ENCODE measurements at places on chromosomes 2 and 18.

DNA sequence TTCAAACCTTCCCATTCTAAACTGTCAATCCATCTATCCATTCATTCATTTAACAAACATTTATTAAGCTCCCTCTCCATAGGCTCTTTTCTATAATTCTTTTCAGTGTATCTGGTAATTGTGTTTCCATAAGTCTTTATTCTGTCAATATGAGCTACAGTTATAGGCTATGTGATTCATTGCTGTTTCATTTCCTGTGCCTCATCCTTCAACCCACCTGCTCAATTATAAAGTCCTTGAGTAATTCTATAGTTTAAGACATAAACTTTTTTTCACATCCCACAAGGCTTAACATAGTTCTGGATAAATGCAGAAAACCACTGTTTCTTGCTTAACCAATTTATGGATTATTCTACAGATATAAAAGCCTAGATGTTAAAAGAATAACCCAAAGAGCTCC lies 84.2 kb upstream of the PIK3C3 start:
- no peak for DNase-seq

DNA sequence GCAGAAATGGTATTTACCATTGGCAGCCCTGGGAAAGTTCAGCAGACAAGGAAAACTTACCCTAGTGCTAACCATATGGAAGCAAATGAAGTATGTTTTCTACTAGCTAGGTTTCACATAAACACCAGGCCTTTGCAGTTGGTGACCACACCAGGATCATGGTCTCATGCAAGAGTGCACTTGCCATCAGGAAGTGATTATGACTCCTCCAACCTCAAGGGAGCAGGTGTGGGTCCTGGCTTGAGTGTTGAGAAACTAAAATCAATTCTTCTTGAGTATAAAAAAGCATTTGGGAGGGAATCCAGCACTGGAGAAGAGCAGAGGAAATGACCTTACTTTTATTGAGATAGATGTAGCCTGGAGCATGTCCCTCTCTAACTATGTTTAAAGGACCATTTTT lies 56.8 kb upstream of the SPAG16 start:
- no peak for DNase-seq

- DNase-seq, result peak; percentile 32
These were observed 163.8 kb downstream of the WDPCP start for GRCh38 chr2:63424329-63425078.

DNA sequence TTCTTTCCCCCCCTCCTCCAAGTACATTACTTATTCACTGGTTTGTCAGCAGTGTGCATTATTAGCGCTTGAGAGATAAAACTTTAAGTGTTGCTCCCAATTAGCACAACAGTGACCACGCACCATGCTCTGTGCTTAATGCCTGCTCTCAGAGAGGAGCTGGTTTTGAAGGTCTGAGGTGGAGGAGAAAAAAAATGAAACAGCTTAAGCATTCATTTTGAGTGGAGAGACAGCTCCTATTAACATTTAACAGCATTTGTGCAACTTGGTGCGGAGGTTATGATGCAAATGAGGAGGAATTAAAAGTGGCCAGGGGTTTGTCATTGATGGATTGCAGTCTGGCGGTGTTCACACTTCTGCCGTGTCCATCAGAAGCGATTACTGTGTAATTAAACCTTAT lies 141.8 kb downstream of the FIGN start:
- no peak for DNase-seq

DNA sequence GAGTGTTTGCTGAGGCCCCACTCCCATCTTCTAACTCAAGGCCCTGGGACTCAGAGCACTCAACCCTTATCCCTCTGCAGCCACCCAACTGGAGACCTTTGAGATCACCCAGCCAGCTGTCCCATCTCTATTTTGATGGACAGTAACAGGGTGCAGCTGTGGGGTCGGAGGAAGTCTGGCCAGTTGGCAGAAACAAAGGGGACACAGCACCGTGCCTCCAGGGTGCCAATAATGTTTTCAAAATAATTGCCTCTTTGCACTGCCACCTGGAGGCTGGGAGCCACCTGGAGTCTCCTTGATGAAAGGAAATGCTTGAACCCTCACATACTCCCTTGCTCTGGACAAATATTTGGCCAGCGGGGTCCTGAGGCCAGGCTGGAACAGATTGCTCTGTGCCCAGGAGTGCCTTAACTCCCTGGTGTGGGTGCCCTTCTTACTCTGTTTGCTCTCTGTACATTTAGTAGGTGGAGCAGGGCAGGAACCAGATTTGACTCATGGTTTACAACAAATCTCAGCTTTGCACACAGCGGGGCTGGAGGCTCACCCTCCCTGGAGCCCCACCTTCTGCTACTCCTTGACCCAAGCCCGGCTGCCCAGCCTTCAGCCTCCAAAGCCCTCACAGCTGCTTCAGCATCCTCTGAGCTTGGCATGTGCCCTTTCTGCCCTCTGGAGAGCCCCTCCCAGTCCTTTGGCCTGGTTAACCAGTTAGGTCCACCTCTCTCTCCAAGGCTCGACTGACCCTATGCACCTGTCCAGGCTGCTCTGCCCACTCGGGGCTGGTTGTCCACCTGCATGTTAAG lies 17.2 kb downstream of the MAL start:
- DNase-seq, result no peak

DNA sequence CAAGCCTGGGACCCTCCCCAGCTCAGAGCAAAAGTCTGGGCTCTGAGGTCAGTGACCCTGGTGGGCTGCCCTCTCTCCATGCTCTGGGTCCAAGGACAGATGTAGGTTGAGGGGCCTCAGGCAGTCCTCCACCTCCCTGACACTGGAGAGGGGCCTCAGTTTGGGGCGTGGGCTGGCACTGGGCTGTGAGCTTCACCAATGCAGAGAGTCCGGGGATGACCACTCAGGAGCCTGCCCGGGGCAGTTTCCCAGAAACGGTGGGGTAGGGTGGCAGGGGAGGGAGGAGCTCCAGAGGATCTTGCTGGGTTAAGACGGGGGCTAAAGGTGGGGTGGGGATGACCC lies 40.5 kb upstream of the SMAD7 start:
- DNase-seq, result no peak

DNA sequence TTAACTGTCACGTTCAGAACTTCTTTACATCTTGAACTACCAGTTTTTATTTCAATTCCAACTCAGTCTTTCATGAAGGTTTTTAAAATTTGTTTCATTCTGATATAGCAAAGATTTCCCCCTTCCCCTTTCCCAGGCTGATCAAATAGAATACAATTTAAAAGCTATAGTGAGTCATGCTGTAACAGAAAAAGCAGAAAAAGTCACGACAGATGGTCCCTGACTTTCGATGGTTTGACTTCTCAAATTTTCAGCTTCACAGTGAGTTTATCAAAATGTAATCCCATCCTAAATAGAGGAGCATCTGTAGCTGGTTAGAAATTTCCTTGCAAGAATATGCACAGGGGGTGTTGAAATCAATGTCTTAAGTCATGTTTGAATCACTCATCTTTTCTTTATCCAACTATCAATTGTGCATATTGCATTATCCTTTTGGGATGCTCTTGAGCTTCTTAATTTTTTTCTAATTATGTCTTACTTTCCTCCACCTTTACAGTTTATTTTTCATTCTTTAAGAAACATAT lies 500.3 kb downstream of the LRP1B start:
- DNase-seq, result no peak

GRCh38 chr2:142536966-142537365 lies 340.5 kb upstream of the KYNU start:
- no peak for DNase-seq

DNA sequence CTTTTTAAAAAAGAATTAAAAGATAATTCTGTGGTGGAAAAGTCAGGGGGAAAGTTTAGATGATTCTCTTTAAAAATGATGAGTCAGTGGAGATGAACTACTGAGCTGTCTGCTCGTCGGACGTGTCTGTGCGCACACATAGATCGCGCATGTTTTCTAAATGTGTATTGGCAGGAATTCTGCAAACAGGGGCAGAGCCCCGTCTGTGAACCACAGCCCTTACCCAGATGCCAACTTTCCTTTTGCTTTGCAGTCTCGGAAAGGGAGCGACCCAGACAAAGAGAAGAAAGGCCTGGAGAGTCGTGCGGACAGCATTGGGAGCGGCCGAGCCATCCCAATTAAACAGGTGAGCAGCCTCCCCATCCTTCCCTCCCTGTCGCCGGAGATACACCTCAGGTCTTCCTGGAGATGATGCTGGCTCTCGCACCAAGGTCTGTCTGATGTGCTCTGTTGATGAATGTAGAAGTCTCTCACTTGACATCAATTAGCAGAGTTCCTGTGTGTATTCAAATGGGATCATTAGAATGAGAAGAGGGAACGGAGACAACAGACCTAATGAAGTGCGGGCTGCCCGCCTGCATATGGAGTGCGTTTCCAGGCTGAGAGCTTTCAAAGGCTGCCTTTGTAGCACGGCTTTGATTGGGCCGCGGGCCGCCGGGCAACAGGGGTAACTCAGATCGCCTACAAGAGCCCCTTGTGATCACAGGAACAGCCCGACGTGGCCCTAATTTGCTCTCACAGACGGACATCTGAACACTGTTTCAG lies 313.3 kb downstream of the AGAP1 start:
- DNase-seq, result no peak

- DNase-seq, result no peak
These were observed 129.1 kb downstream of the DDX1 start for GRCh38 chr2:15720561-15721307.

DNA sequence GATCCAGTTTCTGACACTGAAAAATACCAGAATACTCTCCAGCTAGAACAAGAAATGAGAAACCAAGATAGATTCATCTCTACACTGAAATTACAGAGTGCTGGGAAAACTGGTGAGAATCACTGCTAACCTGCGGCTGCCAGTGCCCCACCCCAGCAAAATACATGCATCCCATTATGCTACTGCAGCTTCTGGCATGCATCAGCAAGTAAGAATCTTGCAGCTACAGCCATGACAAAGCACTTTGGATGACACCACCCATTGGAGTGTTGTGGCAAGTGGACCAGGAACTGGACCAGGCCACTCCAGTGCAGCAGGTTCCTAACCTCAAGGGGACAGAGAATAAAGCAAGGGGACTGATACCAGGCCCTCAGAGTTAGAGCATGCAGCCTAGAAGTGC lies 378.8 kb upstream of the ETAA1 start:
- DNase-seq, result no peak

DNA sequence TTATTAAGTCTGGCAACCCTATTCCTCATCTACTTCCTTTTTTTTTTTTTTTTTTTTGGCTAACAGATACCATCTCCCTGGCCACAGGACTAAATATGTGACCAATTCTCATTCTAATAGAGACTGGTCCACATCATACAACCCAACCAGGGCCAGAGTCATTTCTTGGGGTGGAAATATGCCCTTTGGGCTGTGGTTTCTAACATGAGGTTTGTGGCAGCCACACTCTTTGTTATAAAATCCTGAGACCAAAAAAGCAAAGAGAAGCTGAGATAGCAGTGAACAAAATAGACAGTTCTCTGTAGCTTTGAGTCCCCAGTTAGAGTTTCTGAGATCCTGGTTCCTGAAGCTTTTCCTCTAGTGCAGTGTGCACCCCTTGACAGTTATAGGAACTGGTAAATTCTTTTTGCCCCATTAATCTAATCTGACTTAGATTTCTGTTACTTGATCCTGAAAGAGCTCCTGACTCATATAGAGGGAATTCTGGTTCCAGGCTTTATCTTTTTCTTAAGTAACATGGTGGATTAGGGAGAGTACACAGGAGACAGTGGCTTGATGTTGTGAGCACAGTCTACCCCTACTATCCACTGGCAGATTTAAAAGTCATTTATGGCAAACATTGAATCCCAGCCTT lies 86.8 kb downstream of the MAIP1 start:
- no peak for DNase-seq

DNA sequence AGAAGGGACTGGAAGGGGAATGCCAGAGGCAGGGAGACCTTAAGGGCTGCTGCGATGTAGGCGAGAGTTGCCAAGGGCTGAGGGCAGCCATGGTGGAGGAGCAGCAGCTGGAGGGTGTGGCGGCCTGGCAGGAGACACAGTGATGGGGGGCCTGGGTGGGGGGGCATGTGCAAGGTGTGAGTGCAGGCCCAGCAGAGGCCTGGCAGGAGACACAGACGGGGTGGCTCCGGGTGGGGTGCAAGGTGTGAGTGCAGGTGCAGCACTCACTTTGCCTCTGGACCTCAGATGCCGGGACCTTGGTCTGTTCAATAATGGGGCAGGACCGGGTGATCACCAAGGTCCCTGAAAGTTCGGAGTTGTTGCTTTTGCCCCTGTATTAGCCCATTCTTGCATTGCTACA lies 76.2 kb upstream of the ODC1 start:
- no peak for DNase-seq

- no peak for DNase-seq
These were observed 90.1 kb downstream of the DPP4 start for GRCh38 chr2:161983866-161984265.

DNA sequence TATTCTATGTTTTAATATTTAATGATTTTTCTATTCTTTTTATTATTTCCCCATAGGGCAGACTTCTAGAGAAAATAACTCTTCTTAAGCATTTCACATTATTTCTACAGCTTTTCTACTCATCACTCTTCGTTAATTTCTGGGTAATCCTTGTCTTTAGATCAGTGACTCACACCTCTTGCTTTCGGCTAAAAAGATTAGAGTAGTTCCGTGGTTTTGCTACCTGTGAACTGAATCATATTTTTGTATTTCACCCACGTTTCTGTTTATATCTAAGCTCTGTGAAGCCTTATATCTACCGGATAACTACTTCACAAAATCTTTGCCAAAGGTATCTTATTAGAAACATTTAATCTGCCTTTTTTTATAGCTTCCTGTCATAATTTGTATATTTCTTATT lies 685.5 kb upstream of the FSHR start:
- DNase-seq, result no peak

GRCh38 chr2:23584054-23584745 lies 199.2 kb downstream of the KLHL29 start:
- no peak for DNase-seq

DNA sequence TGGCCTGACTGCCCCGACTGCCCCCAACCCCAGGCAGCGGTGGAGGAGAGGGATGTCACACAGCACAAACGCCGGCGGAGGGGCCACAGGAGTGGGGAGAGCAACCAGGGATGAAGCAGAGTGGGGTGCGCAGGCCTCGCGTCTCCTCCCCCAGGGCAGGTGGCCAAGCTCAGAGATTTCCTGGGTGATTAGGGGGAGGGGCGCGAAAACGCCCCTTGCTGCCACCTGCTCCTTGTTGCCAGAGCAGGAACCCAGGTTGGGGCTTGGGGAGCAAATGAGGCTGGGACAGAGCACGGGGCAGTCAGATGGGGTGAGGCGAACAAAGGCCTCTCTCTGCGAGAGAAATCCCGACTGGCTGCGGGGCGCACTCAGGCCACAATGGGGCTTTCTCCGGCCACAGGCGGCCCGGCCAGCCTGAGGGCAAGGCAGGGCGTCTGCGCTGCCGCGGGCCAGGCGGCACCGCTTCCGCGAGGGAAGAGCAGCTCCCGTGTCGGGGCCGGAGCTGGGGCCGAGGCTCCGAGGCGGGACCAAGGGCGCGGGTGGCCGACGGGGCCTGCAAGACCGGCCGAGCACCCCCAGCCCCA lies 11.5 kb downstream of the TEX44 start:
- no peak for DNase-seq

All from activated naive CD8-positive, alpha-beta T cell treated with anti-CD3 and anti-CD28 coated beads, Interleukin-2, amount 10 ng/mL, durations not matched to agents 7 days and 5 days (primary cell).